ENCODE measurements at places on chromosomes 6 and 20.

DNA sequence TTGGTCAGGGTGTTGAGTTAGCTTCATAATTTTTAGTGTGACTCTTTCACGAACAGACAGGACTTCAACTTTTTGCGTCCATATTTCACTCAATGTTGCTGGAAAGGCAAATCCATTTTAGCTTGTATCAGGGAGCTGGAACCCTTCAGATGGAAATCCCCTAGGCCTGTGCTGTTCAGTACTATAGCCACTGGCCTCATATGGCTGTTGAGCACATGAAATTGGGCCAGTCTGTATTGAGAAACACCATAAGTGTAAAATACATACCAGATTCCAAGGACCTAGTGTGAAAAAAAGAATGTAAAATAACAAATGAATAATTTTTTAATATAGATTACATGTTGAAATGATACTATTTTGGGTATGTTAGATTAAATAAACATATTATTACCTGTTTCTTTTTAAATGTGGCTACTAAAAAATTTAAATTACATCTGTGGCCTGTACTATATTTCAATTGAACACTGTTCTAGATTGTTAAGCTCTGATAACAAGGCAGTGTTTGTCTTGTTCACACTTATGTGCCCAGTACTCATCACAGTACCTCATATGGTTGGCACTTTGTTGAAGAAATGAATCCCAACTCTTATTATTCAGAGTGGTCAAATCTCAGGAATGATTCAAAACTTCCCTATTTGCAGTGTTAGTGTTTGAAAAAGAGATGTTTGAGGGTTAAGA lies 34.3 kb downstream of the CTNNBL1 start:
- DNase-seq, result no peak

DNA sequence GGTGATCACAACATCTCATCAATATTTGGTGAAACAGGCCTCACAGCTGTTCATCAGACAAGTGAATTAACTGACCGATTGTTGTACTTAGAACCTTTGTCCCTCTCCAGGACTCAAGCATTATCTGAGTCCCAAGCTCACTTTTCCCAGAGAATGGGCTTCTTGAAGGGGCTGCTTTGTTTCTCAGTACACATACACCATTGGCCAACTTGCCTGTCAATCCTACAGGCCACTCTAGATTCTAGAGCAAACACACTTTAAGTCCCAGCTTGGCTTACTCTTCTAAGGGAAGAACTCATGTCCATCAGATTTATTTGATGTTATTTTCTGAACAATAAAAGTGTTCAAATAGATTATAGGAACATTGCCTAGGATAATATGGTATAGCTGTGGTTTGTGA lies 249.5 kb downstream of the BCKDHB start:
- no peak for DNase-seq

DNA sequence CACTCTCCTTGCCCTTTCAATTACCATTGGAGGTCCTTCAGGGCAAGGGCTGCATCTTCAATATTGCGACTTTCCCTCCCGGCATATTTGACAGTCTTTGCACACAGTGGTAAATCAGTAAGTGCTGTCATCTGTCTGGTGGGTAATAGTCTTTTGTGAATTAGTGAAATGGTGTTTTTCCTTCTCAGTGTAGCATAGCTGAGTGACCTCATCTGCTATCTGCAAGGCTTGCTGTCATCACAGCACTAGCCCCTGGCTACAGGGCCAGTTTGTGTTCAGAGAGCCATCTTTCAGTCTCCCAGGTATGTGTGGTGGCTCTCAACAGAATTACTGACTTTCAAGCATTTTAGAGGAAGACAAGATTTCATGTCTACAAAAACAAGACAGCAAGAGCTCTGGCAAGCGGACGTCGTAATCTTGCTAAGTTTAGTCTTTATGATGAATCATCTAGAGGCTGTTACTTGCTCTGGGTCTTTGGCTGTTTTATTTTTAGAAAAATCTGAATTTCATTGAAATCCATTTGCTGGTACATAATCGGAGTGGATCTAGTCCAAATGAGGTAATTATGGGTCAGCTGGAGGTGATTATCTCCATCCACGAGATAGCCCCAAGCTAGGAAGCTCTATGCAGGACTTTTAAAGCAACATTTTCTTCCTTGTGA lies 528.9 kb downstream of the EPM2A start:
- DNase-seq, result no peak

- DNase-seq, result no peak
Measured at GRCh38 chr6:44238687-44239350, 8.1 kb upstream of the HSP90AB1 start.

DNA sequence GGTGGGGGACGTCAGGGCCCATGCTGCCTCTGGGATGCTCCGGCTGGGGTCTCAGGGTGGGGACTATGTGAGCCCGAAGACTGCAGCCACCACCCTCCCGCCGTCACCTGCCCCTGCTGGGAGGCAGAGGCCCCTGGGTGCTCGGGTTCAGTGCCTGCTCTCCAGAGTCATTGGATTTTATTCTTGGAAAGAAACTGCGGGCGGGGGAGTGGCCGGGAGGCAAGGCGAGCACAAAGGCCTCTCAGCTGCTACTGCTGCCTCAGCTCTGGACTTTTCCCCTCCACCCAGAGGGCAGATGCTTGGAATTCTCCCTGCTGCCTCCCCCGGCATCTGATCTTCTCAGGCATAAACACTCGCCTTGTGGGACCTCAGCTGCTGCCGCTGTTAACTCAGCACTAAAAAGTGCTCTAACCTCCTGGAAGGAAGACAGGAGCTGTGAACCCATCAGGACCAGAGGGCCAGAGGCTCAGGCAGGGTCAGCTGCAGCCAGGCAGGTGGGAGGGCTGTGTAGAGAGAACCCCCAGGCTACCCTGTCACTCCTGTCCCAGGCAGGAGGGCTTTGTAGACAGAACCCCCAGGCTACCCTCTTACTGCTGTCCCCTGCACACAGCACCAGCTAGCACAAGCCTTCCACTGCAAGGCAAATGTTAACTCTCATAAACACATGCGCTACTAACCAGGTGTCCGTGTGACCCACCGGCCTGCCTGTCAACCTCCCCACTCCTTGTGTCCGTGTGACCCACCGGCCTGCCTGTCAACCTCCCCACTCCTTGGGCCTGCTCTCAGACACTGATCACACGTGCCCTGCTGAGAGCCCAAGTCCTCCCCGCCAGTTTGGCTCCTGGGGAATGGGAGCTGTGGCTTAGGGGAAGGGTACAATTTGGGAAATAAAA lies 9.4 kb upstream of the FRMD1 start:
- DNase-seq, result no peak

DNA sequence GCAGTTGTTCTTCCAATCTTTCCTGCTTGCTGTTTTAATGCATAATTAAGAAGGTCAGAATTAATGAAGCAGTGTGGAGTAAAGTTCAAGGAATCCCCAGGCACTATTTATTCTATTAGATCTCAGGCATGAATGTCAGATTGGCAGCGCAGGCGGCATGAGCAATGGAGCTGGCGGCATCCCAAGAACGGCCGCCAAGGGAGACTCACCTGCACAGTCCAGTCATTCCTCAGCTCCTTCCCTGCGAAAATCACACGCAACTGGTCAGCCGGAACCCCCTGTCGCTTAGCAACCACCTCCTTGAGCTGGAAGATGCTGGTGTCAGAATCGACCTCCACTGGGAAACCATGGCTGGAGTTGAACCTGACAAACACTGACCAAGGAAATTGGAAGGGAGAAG lies 284.5 kb downstream of the PRKN start:
- no peak for DNase-seq

GRCh38 chr20:44758247-44759101 lies 12.8 kb downstream of the KCNK15 start:
- DNase-seq, result no peak

- peak; percentile 18 for DNase-seq
Measured at GRCh38 chr6:28081486-28081751, 1.1 kb downstream of the ZNF165 start.

DNA sequence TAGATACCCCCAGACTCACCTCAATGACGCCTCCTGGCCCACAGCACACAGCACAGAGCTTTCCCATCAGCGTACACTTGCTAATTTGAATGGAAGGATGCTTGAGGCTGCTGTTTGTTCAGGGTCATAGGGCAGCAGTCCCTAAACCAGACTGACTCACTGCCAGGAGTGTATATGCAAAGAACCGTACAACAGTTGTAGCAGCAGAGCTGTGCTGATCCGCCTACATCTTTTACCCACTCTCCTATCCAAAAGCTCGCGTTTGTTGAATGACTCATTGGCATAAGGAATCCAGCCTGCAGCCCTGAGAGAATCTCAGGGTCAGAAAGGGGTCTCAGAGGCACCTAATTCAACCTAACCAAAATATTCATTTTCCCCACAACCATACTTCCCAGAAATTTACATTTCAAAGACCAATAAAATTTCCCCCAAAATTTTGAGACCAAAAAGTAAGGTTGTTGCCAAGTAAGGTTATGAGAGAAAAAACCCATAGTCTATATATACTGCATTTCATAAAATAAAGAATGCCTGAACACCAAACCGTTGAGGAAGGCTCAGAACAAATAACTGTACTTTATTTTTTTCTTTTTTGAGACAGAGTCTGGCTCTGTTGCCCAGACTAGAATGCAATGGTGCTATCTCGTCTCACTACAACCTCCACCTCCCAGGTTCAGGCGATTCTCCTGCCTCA lies 35.3 kb upstream of the CCND3 start:
- DNase-seq, result peak; percentile 31

- DNase-seq, result no peak
Measured at GRCh38 chr6:44742828-44743372, 355.4 kb downstream of the CDC5L start.

DNA sequence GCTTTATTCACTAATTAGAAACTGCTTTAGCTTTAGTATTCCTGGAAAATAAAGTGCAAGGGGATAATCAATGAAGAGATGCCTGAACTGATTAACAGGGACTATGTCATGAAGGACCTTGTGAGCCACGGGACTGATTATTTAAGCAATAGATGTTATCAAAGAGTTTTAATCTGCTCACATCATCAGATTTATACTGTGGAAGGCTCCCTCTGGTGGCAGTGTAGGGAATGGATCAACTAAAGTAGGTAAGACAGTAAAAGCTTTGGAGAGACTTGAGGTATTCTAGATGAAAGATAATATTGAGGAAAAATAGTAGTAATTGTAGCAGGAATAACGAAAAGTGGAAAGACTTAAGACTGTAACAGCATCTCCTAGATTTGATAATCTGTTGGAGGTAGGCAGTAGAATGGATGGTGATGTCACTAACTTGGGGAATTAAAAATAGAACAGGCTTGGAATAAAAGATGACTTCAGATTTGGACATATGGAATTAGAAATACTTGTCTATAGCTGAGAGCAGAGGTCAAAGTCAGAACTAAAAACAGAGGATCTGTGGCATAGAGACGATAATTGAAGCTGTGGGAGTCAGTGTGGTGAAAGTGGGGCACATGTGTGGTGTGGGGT lies 80.3 kb upstream of the HTR1E start:
- DNase-seq, result peak; percentile 6
